ENCODE measurements at places on chromosomes 12 and 14.

DNA sequence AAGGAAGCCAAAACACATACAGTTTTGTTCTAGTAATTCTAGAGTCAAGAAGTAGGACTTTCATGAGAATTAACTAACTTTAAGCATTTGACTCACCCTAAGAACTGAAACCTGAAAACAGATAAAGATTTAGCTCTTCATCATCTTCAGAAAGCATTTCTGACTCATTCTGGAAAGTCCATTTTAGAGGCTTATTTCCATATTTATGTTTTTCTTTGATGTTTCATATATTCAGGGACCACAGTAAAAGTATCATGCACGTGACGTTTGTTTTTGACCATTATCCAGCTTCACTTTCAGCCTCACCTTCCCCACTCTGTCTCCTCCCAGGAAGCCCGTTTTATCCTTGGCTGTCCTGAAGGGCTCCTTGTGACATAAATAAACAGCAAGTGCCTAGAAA, 79.2 kb downstream of the MDGA2 start:
- no peak for DNase-seq

GRCh38 chr12:130601327-130601726, 114.8 kb downstream of the RIMBP2 start:
- no peak for DNase-seq

- no peak for DNase-seq
Measured at GRCh38 chr12:3084742-3085141, 7.6 kb downstream of the TSPAN9 start.

GRCh38 chr12:67069451-67070306, 199.5 kb upstream of the CAND1 start:
- no peak for DNase-seq

DNA sequence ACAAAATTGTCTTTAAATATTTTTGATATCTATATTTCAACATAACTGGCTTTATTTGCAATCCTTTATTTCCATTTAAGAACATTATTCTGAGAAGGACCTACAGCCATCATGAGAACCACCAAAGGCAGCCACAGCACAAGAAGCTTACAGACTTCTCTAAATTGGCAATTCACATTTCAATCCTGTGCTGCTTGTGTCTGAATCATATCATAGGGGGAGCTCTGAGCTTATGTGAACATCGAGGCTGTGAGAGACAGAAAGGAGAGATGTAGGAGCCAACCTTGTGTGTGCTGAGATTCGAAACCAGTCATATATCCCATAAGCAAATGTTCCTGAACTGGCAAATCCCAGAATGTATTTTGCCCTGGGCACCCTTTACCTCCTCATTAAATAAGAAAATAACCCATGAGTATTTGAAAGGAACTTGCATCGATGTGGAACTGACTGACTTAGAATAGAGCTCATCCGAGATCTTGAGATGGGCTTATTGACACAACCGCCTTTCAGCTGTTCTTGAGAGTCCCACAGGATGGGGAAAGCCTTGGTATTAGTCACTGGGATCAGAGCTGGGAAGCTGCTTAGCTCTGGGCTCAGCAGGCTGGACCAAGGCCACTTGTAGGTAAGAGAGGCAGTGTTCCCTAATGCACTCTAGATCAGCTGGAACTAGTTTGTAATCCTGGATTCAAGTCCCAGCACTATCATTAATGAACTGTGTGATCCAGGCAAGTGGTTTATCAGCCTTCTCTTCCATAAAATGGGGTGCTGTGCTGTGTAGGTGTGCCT, 329.8 kb downstream of the CACNA1C start:
- DNase-seq: no peak

Data from pons (tissue), 1 donor.